ENCODE measurements at places on chromosomes 4 and X. TPM values are rescaled to one million over a fixed set of nuclear protein-coding genes. Genes with fewer than 3 reads are reported as not detected.

GRCh38 chr4:84362896-84363655 lies 136.0 kb downstream of the NKX6-1 start:
- no peak for DNase-seq
- H3K4me3 ChIP-seq, result no peak overlapping the region
- no peaks in the 10 kb centered on the region for H3K27me3 ChIP-seq

The IGFBP7 gene
- total RNA-seq, result 205 TPM

DNA sequence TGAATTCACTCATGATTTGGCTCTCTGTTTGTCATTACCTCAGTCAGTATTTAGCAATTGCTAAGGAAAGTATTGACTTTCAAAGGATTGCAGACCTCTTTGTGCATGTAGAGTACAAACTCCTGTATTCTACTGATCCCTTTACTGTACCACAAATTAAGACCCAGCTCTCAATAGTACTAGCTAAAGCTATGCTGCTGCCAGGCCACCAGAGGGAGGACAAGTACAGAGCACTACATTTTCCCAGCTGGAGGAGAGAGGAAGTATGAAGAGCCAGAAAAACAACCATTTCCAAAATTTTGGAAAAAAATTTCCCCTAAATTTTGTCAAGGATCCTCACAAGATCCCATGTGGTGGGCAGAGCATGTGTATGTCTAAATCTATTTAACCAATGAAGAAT lies 175.0 kb upstream of the MTMR8 start:
- no peaks in the 10 kb centered on the region for H3K36me3 ChIP-seq
- no peak for DNase-seq

The MSX1 gene
- total RNA-seq, result 1.8 TPM

GRCh38 chr4:32192363-32192762 lies 1472.2 kb downstream of the PCDH7 start:
- H3K4me1 ChIP-seq, result no peaks in the 10 kb centered on the region
- no peaks in the 10 kb centered on the region for H3K27me3 ChIP-seq
- DNase-seq, result no peak
- H3K27ac ChIP-seq, result no peak overlapping the region

DNA sequence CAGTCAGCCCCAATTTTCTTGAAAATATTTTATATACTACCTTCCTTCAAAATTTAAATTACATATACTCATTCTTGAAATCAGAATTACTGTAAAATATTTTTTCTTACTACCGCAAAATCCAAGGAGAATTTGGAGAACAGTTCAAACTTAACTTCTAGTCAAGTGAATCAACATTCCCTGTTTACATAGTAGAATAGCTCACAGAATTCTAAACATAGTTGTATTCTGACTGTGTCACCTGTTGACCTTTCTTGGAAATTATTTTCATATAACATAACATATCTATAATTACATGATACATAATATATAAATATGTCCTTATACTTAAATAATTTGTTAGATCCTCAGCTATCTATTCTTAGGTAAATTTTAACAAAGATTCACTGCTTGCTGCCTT lies 31.0 kb upstream of the FGF5 start:
- DNase-seq, result no peak
- H3K4me3 ChIP-seq, result no peak overlapping the region
- H3K36me3 ChIP-seq, result no peaks in the 10 kb centered on the region
- H3K27ac ChIP-seq, result no peak overlapping the region

The SERTM2 gene
- not detected for total RNA-seq

The UGT2B15 gene
- 0.14 TPM for total RNA-seq

GRCh38 chrX:14630733-14631132 lies 101.4 kb downstream of the GLRA2 start:
- no peaks in the 10 kb centered on the region for H3K4me1 ChIP-seq
- H3K4me3 ChIP-seq, result no peak overlapping the region
- H3K36me3 ChIP-seq, result no peaks in the 10 kb centered on the region
- no peak for DNase-seq

DNA sequence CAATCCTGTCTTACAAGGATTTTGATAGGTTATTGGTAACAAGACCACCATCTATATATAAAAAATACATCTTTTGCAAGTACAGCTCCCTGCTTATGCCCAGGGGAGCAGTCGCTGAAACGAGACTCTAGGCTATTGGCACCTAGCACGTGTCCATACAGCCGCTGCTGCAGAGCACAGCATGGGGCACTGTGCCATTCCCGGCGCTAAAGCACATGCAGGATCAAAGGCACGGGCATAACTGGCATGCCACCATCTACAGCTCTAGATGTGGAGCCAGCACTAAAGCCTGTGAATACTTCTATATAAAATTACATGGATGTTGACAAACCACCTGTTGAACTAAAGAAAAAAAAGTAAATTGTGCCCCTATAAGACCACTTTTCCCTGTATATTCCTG lies 144.8 kb downstream of the COL25A1 start:
- no peaks in the 10 kb centered on the region for H3K36me3 ChIP-seq
- no peak overlapping the region for H3K4me3 ChIP-seq
- H3K27ac ChIP-seq, result no peak overlapping the region
- DNase-seq, result no peak

The NSG1 gene
- total RNA-seq, result 1.4 TPM

The SRPX gene
- 76.6 TPM for total RNA-seq

The ASMT gene
- not detected for total RNA-seq

DNA sequence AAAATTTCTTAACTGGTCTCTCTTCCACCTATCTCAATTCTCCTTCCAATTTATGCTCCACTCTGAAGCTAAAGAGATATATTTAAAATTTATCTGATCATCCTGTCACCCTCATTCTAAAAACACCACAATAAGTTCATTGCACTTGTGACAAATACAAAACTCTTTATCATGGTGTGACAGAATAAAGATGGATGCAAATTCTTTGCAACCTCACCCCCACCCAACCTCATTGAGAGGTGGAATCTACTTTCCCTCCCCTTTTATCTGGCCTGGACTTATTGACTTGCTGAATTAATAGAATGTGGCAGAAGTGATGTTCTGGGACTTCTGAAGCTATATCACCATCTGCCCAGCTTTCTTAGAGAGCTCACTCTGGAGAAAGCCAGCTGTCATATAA lies 46.5 kb downstream of the IDS start:
- H3K27me3 ChIP-seq, result no peaks in the 10 kb centered on the region
- no peaks in the 10 kb centered on the region for H3K36me3 ChIP-seq
- no peak overlapping the region for H3K27ac ChIP-seq
- no peak overlapping the region for H3K4me3 ChIP-seq
- H3K4me1 ChIP-seq, result no peaks in the 10 kb centered on the region

GRCh38 chrX:19535476-19535875 lies 20.2 kb upstream of the MAP3K15 start:
- no peaks in the 10 kb centered on the region for H3K36me3 ChIP-seq
- H3K27me3 ChIP-seq, result no peaks in the 10 kb centered on the region
- DNase-seq, result no peak
- no peak overlapping the region for H3K27ac ChIP-seq
- H3K4me3 ChIP-seq, result no peak overlapping the region

The VCX3B gene
- total RNA-seq, result not detected

DNA sequence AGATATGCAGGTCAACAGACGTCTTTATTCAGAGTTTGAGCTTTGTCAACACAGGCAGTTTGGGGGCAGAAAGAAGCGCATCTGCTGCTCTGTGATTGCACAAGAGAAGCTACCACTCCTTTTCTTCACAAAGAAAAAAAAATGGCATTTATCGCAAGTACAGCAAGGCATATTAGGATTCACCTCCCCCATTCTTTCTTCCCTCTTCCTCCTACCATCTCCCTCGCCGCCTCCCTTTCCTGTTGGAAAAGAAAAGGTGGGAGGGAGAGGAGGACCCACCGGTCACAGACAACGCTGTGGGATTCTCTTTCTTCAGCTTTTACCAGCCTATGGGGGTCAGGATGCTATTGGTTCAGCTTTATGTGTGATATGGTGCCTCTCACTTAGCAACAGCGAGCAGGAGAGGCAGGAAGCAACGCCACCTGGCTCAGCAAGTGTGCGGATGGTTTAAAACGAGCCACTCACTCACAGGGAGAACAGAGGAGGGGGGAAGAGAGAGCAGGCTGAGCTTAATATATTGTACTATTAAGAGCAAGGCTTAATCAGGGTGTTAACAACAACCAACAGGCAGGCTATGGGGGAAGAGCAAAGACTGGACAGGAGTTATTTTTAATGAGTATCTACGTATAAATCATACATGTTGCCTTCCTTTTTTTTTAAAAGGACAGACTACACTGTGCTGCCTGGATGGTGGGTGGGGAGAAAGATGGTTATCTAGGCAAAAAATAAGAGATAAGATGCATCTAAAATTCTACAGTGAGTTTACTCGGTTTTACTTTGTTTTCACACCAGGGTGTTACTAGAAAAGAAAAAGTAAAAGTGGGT lies 104.7 kb downstream of the MAML3 start:
- no peaks in the 10 kb centered on the region for H3K36me3 ChIP-seq
- no peaks in the 10 kb centered on the region for H3K27me3 ChIP-seq
- H3K27ac ChIP-seq, result peak overlapping the region; percentile 70

DNA sequence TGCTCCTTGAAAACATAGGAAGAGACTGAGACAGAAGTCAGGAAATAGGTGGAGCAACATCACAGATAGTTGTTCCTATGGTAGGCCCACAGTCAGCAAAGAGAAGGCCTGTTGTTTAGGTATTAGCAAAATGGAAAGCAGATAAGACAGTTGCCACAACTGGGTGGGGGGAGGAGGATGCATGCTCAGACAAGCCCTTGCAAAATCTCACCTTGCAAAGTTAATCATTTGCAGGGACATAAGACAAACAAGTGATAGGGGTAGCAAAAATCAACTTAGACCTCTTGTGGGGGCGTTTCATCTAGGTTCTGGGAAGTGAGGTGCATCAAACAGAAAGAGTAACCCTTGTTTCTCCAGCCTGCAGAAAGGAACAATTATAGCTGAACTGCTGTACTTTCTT lies 30.7 kb downstream of the SERPINA7 start:
- DNase-seq, result no peak
- no peak overlapping the region for H3K27ac ChIP-seq
- no peaks in the 10 kb centered on the region for H3K36me3 ChIP-seq
- H3K4me3 ChIP-seq, result no peak overlapping the region
- no peaks in the 10 kb centered on the region for H3K27me3 ChIP-seq
